Body of pancreas (tissue), 4 donors: ENCODE measurements at places on chromosomes 5 and 9. TPM values are rescaled to one million over a fixed set of nuclear protein-coding genes. Genes with fewer than 3 reads are reported as not detected.

- H3K4me1 ChIP-seq, result peaks cover 8% of the 10 kb centered on the region
- peak; percentile 27 for DNase-seq
- H3K4me3 ChIP-seq, result no peak overlapping the region
These were observed 685.8 kb downstream of the MAT2B start for GRCh38 chr5:164191240-164191639.

- no peak overlapping the region for H3K27ac ChIP-seq
- H3K36me3 ChIP-seq, result no peaks in the 10 kb centered on the region
- peaks cover 17% of the 10 kb centered on the region for H3K4me1 ChIP-seq
These were observed 7.1 kb downstream of the PHYHD1 start for GRCh38 chr9:128927731-128928411.

DNA sequence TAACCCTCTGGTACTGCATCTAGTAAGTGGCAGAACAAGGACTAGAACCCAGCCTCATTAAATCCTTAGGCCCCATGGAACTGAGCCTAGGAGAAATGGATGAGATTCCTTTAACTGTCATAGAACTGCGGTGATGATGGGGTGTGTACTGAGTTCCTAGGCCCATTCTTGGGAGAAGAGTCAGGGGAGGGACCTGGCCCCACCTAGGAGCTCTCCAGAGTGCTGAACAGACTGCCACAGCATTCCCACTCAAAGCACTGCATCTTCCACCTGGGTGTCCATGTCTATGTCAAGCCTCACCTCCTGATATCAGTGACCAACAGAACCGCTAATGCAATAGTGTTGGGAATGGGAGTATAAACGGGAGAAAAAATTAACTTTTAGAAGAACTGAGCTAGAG, 36.6 kb downstream of the TTLL11 start:
- no peak for DNase-seq
- no peaks in the 10 kb centered on the region for H3K27me3 ChIP-seq
- no peak overlapping the region for H3K27ac ChIP-seq

- H3K4me1 ChIP-seq, result no peaks in the 10 kb centered on the region
- H3K4me3 ChIP-seq, result no peak overlapping the region
- no peaks in the 10 kb centered on the region for H3K36me3 ChIP-seq
These were observed 385.1 kb downstream of the CHSY3 start for GRCh38 chr5:130289132-130290088.

GRCh38 chr5:107331882-107332281, 338.9 kb downstream of the EFNA5 start:
- H3K27me3 ChIP-seq, result no peaks in the 10 kb centered on the region
- H3K27ac ChIP-seq, result no peak overlapping the region
- H3K4me3 ChIP-seq, result no peak overlapping the region
- DNase-seq, result no peak
- H3K36me3 ChIP-seq, result no peaks in the 10 kb centered on the region

DNA sequence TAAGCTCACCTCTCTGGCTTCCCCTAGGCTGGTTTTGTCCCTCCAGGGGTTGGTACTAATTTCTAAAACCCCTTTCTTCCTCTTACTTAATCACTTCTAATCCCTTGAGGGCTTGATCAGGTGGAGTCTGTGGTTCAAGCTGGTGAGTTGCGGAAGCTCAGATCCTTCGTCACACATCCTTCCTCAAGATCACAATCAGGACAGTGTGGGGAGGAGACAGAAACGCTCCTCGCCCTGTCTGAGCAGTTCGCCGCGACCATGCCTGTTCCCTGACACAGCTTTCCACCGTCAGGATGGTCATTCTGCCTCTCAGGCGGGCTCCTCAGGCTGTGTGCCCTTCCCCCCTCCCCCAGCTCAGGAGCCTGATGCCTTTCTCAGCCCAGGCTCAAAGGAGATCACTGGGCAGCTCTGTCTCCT, 24.3 kb downstream of the CPLX2 start:
- no peak for DNase-seq
- no peaks in the 10 kb centered on the region for H3K36me3 ChIP-seq
- peaks cover 2% of the 10 kb centered on the region for H3K4me1 ChIP-seq
- no peak overlapping the region for H3K27ac ChIP-seq
- no peaks in the 10 kb centered on the region for H3K27me3 ChIP-seq

- H3K36me3 ChIP-seq, result no peaks in the 10 kb centered on the region
- peaks cover 62% of the 10 kb centered on the region for H3K4me1 ChIP-seq
- peak overlapping the region; percentile 79 for H3K4me3 ChIP-seq
These were observed 32.3 kb downstream of the TNPO1 start for GRCh38 chr5:72848474-72849428.

DNA sequence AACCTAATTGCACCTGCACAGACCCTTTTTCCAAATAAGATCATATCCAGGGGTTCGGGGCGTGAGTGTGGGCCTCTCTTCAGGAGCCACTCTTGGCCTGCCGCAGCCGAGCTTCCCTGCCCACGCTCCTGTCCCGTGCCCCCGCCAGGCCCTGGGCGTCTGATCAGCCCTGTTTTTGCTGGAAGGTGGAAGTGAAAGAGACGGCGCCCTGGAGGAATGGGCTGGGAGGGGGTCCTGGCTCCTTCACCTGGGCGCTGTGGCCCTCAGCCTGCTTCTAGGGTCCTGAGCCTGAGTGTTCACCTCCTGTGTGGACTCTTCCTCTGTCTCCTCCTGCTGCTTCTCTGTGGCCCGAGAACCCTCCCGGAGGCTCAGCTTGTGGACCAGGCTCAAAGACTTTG, 11.2 kb upstream of the COL5A1 start:
- H3K36me3 ChIP-seq, result no peaks in the 10 kb centered on the region
- H3K4me3 ChIP-seq, result no peak overlapping the region
- H3K4me1 ChIP-seq, result no peaks in the 10 kb centered on the region

GRCh38 chr5:141915881-141916336, 7.8 kb upstream of the DELE1 start:
- no peaks in the 10 kb centered on the region for H3K36me3 ChIP-seq
- DNase-seq, result no peak
- no peak overlapping the region for H3K4me3 ChIP-seq
- no peak overlapping the region for H3K27ac ChIP-seq
- H3K27me3 ChIP-seq, result no peaks in the 10 kb centered on the region
- peaks cover 9% of the 10 kb centered on the region for H3K4me1 ChIP-seq

- H3K36me3 ChIP-seq, result no peaks in the 10 kb centered on the region
- no peak overlapping the region for H3K27ac ChIP-seq
- H3K4me3 ChIP-seq, result no peak overlapping the region
- no peaks in the 10 kb centered on the region for H3K4me1 ChIP-seq
- no peak for DNase-seq
These were observed 673.4 kb upstream of the MEF2C start for GRCh38 chr5:89556215-89556913.

GRCh38 chr5:52746539-52746938, 41.2 kb upstream of the ITGA1 start:
- H3K4me1 ChIP-seq, result no peaks in the 10 kb centered on the region
- no peaks in the 10 kb centered on the region for H3K27me3 ChIP-seq
- no peak overlapping the region for H3K4me3 ChIP-seq
- no peak overlapping the region for H3K27ac ChIP-seq

- H3K4me1 ChIP-seq, result peaks cover 62% of the 10 kb centered on the region
- DNase-seq, result no peak
- no peaks in the 10 kb centered on the region for H3K36me3 ChIP-seq
- H3K27ac ChIP-seq, result no peak overlapping the region
- no peaks in the 10 kb centered on the region for H3K27me3 ChIP-seq
These were observed 3.4 kb downstream of the LIFR start for GRCh38 chr5:38553001-38553521.

DNA sequence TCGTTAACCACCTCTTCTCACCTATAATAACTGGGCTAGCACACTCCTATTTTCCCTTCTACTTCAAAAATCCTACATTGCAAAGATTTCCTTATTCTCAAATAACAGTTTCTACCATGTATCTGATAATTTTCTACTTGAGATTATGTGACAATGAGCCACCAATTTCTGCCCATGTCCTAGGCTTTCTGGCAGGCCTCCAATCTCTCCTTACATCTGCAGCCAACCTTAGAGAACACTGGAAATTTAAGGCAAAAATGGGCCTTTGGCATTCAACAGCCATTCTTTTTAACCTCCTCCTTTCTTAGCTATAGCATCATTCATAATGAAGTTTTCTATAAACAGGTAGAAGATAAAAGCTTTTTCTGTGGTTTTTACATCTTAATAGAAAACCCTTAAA, 225.1 kb downstream of the ARRDC3 start:
- no peaks in the 10 kb centered on the region for H3K36me3 ChIP-seq
- H3K27ac ChIP-seq, result no peak overlapping the region
- no peak for DNase-seq
- H3K4me3 ChIP-seq, result no peak overlapping the region

GRCh38 chr9:129497813-129498450, 123.0 kb downstream of the C9orf50 start:
- no peaks in the 10 kb centered on the region for H3K36me3 ChIP-seq
- H3K27ac ChIP-seq, result peak overlapping the region; percentile 98
- peak; percentile 35 for DNase-seq
- H3K4me1 ChIP-seq, result peaks cover 66% of the 10 kb centered on the region
- H3K4me3 ChIP-seq, result no peak overlapping the region

The LECT2 gene
- total RNA-seq, result not detected
